ENCODE measurements at places on chromosomes 4 and X.
A peak's percentile ranks its signal among the peaks of the same experiment; 100 is the strongest.

DNA sequence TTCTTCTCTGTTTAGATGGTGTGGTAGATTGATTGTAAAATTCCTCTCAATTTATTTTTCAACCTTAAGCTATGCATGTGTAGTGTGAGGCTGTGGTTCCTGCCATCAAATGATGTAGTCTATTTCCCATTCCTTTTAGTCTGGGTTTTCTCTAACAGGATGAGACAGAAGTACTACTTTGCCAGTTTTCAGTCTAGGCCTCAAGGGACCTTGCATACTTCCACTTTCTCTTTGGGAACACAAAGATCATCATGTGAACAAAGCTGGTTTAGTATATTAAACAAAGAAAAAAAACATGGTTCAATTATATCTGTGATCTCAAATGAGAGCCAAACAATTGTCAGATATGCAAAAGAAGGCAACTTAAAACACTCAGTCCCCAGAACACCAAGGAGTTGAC lies 1284.0 kb downstream of the RAPGEF2 start:
- DNase-seq, result no peak

DNA sequence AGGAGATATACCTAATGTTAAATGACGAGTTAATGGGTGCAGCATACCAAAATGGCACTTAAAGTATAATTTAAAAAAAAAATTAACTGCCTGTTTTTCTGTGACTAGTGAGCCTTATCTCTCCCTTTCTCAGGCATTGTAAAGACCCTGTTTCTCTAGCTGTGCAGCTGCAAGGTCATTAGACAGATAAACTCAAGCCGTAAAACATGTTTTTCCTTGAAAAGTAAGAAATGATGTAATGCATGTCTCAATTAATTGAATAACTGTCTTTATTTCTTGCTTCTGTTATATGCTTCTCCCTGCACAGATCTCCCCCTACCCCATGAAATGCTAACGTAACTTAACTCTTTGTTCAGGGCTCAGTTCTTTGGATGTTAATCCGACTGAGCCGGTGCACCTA lies 10.5 kb downstream of the TBC1D19 start:
- DNase-seq, result no peak

DNA sequence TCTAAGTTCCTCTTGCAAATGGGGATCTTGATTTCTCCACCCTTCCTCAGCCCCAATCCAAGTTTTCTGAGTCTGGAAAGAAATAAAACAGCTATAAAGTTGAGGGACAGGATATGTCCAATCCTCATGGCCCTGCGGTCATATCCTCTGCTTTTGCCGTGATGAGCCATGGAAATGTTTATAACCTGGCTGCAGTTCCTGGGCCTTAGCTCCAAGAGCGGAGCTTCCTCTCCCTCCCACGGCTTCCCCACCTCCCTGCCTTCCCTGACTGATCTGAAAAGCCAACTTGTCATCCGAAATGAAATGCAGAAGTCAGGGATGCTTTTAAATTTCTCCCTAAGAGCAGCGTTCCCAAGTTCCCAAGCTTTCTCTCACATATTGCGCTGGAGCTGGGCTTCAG lies 221.5 kb upstream of the SFRP2 start:
- DNase-seq, result no peak

DNA sequence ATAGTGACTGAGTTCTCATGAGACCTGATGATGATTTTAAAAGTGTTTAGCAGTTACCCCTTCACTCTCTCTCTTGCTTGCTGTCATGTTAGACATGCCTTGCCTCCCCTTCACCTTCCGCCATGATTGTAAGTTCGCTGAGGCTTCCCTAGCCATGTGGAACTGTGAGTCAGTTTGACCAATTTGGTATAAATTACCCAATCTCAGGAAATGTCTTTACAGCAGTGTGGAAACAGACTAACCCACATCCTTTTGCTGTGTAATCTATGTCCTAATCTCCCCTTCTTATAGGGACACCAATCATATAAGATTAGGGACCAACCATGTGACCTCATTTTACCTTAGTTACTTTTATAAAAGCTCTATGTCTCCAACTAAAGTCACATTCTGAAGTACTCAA lies 677.8 kb downstream of the ADGRL3 start:
- DNase-seq, result no peak

DNA sequence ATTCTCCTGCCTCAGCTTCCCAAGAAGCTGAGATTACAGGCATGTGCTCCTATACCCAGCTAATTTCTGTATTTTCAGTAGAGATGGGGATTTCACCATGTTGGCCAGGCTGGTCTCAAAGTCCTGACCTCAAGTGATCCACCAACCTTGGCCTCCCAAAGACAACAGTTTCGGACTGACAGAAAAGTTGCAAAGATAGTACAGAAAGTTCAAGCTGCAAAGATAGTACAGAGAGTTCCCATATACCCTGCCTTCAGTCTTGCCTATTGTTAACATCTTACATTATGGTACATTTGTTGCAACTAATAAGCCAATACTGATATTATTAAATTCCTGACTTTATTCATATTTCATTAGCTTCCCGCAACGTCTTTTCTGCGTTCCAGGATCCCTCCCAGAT lies 65.8 kb downstream of the SUPT20HL2 start:
- DNase-seq, result no peak

GRCh38 chr4:80538276-80538926 lies 202.9 kb downstream of the CFAP299 start:
- peak; percentile 8 for DNase-seq

- DNase-seq, result peak; percentile 96
Measured at GRCh38 chr4:84691170-84691691, 108.3 kb downstream of the CDS1 start.

DNA sequence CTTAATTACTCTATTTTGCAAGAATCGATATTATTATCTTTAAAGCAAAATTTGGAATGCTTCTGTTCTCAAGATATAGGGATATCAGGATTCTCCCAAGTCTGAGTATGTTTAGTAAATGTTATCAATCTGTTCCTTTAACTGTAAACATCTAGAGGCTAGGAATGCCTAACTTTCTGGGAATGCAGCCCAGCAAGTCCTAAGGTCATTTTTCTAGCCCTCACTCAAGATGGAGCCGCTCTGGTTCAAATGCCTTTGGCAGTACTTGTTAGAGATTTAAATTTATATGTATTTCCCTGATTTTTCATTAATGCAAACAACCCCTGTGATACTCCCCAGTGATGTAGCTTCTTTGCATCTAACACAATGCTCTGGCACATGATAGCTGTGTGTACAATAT lies 623.8 kb upstream of the LCORL start:
- DNase-seq, result no peak

DNA sequence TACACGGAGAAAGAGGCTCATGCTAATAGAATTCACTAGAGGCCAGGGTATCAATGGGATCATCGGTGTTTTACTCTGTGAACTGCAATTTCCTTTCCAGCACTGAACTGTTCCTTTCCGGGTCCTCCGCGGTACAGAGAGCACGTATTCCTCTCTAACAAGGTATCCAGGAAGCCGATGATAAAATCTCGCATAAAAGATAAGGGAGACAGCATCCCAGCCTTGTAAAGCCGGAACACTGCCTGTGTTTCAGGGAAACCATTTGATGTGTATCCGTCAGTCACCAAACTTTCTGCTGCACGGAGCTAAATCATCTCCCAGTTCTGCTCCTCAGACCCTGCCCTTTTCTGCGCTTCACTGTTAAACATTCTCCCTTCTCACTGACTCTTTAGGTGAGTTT lies 54.0 kb downstream of the ING2 start:
- no peak for DNase-seq

DNA sequence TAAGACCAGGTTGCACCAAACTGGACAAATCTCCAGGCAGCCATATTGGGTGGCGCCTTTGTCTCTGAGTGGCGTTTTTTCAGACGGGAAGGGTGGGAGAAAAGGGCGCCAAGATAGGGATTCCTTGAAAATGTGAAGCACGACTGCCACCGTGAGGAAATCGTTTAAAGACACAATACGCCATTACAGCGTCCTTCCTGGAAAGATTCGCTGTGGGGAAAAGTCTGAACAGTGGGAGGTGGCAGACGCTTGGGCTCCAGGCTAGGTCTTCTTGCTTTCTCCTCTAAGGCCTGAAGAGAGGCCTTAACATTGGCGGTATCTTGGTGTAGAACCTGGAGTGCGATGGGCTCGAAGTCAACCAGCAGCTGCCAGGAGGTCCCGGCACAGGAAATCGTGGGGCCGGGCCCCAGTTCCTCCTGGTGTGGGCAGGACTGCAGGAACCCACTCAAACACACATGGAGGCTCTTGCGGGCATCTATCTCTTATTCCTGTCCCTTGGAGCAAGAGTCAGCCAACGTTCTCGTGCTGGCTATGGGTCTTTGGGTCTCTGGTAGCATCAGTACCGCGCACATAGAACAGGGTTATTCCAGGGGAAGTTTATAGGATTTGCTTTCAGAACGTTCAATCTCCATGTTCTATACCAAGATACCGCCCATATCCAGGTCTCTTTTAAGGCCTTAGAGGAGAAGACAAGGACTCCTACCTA lies 208.8 kb downstream of the OR13H1 start:
- no peak for DNase-seq

- DNase-seq, result no peak
Measured at GRCh38 chr4:128633067-128633466, 176.4 kb upstream of the JADE1 start.

- DNase-seq, result no peak
Measured at GRCh38 chrX:46918434-46918833, 6.2 kb downstream of the JADE3 start.

DNA sequence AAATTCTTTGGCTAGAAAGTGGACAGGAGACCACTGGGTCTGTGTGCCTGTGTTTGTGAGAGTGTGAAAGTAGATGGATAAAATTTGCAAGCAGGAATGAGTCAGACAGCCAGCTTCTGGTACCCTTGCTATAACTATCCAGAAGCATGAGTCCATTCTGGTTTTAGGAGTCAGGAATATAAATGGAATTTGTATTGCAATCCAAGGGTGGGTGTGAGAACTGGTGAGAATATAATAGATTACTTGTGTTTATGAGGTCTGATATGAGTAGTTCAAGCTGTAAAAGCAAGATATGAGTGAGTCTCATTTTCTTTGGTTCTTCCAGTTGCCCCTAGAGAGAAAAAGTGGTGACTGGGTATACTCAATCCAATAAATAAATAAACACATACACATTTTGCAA lies 212.7 kb upstream of the TAPT1 start:
- DNase-seq, result no peak

GRCh38 chr4:154450966-154451365 lies 40.6 kb downstream of the DCHS2 start:
- no peak for DNase-seq

DNA sequence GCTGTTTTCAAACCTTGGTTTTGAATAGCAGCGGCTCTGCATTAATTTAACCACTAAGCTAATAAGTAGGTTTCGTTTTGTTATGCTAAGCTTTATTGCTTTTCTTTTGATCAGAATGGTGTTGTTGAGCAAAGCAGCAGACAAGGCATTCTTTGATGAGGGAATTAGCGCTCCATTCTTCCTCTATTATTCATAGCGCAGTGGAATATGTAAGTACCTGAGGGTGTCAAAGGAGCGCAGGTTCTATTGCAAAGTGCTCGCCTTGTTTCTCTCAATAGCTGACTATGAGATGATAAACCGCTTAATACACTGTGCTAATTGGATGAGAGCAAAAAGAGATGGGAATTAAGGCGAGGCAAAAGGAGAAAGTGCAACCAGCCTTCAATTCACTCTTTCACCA lies 16.3 kb downstream of the ARX start:
- no peak for DNase-seq

DNA sequence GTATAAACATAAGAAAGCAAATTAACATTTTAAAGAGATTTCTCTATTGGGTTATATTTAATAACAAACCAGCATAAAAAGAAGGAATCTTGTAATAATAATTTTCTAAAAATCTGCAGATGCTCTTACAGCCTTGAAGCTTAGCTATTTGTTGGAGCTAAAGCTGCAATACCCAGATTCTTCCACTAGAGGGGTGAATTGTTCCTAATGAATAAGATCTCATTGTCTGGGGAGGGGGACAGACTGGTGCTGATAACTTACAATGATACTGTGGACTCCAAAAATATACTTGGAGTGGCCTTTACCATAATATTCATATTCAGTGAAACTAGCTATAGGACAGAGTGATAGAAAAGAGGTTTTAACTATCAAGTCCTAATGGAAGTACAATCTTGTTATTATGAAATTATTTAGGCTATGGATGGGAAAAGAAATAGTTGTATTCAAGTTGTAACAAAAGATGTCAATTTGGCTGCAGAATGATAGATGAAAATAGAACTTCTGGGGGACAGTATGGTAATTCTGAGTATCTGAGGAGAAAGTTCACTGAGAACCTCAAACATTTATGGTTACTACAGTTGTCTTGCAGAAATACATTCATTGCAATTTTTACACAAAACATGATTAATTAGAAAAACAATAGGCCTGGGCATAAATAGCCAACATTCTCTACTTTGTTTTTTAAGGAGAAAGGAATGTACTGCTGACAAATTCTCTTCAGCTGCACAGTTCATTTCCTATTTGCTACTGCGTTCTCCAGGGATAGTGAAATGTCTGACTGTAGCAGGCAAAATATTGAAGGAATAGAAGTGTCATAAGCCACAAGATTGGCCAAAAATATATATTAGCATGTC lies 443.3 kb downstream of the GBA3 start:
- DNase-seq, result peak; percentile 17

- peak; percentile 4 for DNase-seq
Measured at GRCh38 chr4:138749303-138749702, 266.3 kb upstream of the NOCT start.

- peak; percentile 1 for DNase-seq
Measured at GRCh38 chrX:142089193-142089592, 115.9 kb downstream of the MAGEC2 start.

- no peak for DNase-seq
Measured at GRCh38 chr4:139501117-139501516, 47.2 kb downstream of the RAB33B start.

DNA sequence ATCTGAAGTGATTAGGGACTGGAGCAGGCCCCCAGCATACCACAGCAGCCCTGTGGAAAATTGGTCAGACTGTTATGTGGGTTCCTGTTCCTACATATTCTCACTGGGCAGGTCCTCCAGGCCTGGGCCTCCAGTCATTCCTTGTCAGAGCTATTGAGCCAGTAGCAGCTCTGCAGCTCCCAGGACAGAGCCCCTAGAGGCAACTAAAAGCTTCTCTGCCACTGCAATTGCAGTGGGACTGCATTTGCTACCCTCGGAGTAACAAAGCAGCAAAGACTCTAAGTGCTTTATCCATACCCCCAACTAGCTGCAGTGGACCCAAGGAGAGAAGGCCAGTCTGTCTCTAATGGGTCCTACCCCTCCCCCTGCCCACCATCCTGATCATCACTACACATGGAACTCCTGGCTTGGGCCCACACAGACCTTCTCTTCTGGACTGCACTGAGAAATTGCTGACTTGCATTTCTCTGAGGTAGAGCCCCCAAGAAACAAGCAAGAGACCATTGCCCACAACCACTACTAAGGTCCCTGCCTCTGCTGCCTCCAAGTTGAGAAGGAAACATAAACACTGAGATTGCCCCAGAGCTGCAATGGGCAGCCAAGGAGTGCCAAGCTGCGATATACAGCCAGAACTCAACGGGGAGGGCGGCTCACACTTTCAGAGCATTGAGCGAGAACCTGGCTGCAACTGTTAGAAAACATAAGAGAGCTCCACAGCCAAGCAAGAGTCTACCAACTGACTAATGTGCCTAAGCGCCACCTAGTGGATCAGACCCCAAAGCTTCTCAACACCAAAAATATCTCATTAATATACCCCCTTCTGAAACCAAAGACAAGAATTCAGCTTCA lies 738.7 kb upstream of the NDST4 start:
- peak; percentile 21 for DNase-seq

Data from RWPE1 (cell line).